ENCODE measurements at places on chromosomes 16 and 17.
A peak's percentile ranks its signal among the peaks of the same experiment; 100 is the strongest.

GRCh38 chr17:9226794-9227135 lies 205.5 kb downstream of the NTN1 start:
- DNase-seq: no peak

DNA sequence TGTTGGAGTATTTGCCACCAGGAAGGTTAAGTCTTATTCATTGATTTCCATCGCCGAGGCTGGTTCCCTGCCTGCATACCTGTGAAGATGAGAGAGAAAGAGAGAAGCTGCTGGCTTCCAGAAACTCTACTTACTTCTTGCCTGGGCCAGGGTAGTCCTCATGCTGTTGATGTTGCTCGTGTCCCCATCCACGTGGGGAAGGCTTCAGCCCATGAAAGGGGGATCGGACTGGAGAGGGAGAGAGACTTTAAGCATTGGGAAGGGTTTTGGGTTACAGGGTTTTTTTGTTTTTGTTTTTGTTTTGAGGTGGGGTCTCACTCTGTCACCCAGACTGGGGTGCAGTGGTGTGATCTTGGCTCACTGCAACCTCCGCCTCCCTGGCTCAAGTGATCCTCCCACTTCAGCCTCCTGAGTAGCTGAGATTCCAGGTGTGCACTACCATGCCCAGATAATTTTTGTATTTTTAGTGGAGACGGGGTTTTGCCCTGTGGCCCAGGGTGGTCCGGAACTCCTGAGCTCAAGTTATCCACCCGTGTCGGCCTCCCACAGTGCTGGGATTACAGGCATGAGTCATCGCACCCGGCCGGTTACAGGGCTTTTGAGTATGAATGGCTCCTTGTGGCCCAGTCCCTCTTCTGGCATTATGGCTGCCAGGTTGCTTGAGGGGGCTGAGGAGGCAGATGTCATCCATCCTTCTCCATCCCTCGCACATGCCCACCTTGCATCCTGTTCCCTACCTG lies 26.6 kb downstream of the ITGB3 start:
- DNase-seq: no peak

DNA sequence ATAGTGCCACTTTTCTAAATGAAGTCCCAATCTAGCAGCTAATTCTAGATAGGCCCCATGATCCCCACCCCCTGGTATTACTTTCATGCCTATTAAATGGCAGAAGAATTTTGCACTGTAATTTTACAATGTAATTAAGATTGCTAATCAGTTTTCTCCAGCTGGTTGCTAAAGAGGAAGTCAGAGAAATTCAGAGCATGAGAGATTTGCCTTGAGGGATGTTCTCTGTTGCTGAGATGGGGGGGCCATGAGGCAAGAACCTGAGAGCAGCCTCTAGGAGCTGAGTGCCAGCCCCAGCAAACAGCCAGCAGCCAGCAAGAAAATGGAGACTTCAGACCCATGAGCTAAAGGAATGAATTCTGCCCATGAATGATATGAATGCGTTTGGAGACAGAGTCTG lies 38.9 kb downstream of the SHCBP1 start:
- DNase-seq: no peak

- DNase-seq: no peak
Observed at GRCh38 chr17:8935191-8935590, 30.3 kb downstream of the PIK3R5 start.

GRCh38 chr16:67549240-67549639 lies 13.1 kb upstream of the CTCF start:
- DNase-seq: no peak

- DNase-seq: no peak
Observed at GRCh38 chr16:85527042-85527766, 85.9 kb upstream of the GSE1 start.

DNA sequence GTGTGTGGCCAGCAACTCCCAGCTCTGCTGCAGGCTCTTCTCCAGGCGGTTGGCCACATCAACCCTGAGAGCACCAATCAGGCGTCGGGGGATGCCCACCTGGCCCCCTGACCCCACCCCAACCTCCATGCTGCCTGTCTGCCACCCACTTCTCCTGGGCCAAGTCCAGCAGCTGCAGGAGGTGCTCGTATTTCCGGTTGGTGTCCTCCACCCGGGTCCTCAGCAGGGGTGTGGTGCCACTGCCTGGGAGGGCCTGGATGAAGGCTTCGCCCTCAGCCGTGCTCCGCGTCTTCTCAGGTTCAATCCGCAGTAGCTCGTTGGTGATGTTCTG lies 44.6 kb downstream of the UBN1 start:
- DNase-seq: no peak

DNA sequence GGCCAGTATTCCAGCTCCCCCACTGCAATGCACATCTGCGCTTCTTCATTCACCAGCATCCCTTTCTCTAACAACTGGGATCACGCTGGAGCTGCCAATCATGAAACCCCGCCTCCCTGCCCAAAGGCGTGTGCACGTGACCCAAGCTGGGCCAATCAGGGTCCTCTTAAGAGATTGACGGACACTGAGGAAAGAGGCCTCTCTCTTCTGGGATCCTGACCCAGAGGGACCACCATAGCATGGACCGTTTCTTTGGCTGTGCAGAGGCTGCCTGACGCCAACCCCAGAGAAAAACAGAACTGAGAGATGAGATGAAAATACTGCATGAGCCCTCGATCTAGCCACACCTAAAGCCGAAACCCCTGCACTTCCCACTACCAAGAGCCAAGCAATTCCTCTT lies 32.0 kb downstream of the COTL1 start:
- peak; percentile 52 for DNase-seq

- DNase-seq: no peak
Observed at GRCh38 chr17:41956522-41956921, 10.1 kb upstream of the CNP start.

GRCh38 chr17:80959330-80960036 lies 32.2 kb upstream of the CHMP6 start:
- no peak for DNase-seq

- DNase-seq: no peak
Observed at GRCh38 chr17:42282478-42283080, 5.7 kb upstream of the STAT5A start.
